ENCODE measurements at places on chromosomes 6 and 20. TPM values are rescaled to one million over a fixed set of nuclear protein-coding genes. Genes with fewer than 3 reads are reported as not detected.

Gene ERGIC3
- 278 TPM for total RNA-seq

Gene TMEM244
- not detected for total RNA-seq

Gene OPN5
- total RNA-seq, result not detected

Gene HLA-DOB
- 0.51 TPM for total RNA-seq

Gene CLVS2
- total RNA-seq, result under 0.01 TPM

Gene TGM3
- total RNA-seq, result 0.10 TPM

Gene OR2J3
- not detected for total RNA-seq

Measured in ovary (tissue), 10 donors.